ENCODE measurements at places on chromosomes 5 and 9. TPM values are rescaled to one million over a fixed set of nuclear protein-coding genes. Genes with fewer than 3 reads are reported as not detected.

GRCh38 chr9:87534957-87535356 is 37.3 kb downstream of the DAPK1 start:
- DNase-seq: no peak

- no peak for DNase-seq
These were observed 23.0 kb downstream of the ARHGEF37 start for GRCh38 chr5:149604321-149604720.

GRCh38 chr9:116337015-116337414 is 183.4 kb downstream of the PAPPA start:
- DNase-seq: no peak

DNA sequence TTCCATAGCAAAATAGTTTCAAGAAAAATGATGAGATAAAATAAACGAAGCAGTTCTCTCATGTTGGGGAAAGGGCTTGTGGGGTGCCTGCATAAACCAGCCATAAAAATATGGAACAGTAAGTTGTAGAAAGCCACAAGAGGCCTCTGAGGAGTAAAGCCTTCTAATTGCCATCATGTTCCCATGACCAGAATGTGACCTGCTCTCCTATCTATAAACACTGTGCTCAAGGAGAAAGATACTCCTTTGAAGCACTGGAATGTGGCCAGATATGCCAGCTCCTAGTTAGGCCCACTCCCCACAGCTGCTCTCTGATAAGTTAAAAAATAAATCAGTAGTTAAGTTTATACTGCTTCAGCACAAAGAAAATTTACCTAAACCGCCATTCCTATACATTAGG is 65.8 kb downstream of the SETX start:
- no peak for DNase-seq

DNA sequence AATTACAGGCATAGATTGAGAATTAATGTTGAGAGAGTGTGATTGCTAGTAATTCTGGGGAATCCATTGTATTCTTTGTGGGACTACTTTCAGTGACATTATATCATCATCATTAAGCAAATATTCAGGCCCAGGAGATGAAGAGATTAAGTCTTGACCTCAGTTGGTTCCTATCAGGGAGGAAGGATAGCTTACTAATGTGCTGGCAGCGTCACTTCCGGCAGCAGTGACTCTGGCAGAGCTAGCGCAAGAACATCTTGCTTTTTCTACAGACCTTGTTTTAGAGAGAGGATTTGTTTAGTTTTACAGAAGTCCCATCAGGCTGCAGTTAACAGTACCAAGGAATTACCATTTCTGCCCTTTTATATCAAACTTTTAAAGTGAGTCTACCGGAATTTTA is 20.3 kb downstream of the OSTF1 start:
- DNase-seq: no peak

- DNase-seq: no peak
These were observed 25.3 kb downstream of the UBAP1 start for GRCh38 chr9:34203992-34204635.

GRCh38 chr5:56876327-56876726 is 33.1 kb upstream of the SETD9 start:
- no peak for DNase-seq

DNA sequence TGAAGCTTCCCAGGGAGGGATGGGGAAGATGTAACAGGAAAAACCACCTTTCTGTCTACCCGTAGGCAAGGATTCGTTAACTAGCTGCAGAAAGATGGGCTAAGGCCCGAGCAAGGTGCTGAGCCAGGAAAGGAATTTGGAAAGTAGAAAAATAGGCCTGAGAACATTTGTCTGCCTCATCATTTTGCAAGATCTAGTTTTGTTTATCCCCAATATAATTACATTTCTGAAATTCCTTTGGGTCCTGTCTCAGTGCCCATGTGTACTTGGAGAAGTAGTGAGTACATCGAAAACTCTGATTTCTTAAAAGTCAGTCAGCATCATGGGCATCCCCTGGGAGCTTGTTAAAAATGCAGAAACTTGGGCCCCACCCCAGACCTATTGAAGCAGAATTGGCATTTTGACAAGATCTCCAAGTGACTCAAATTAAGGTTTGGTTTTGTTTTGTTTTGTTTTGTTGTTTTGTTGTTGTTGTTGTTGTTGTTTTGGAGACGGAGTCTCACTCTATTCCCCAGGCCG is 52.1 kb upstream of the CEMIP2 start:
- no peak for DNase-seq

DNA sequence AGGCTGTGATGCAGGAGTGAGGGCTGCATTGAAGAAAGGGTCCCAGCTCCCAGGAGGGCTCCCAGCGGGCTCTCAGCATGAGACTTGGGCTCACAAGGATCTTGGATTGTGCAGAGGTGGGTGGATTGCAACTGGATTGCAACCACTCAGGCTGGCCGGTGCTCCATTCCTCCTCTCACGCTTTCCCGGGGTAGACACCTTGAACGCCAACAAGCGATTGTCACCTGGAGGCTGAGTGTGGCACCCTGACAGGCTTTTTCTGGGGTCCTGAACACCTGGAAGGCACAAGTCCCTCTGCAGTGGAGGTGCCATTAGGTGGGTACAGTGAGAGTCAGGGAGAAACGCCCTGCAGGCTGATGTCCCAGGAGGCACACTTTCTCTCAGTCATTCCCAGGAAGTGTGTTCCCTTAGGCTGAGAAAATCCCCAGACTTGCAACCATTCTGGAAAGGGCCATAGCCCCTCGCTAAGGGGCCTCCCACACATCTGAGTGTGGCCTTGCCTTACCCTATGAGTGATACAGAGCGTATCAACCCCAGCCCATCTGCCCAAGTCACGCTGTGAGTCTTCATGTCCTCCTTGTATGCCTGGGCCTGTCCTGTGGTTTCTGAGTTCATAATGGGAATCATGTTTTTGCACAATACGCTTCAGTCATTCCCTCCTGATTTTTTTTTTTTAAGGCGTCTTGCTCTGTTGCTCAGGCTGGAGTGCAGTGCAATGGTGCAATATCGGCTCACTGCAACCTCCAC is 488.1 kb downstream of the IRX1 start:
- no peak for DNase-seq

DNA sequence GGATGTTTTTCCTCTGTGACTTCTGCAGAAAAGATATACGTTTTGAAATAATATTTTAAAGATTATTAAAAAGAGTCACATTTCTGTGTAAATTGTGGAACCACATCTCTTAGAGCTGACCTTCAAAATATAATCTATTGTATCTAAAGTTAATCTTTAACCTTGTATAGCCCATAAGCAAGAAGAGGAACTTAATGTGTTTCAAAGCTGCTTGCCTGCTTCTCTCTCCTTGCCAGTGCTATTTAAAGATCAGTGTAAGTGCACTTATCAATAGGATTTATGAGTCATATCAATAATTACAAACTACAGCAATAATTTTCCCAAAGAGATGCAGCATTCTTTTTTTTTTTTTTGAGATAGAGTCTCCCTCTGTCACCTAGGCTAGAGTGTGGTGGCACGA is 29.4 kb upstream of the GDA start:
- DNase-seq: no peak

DNA sequence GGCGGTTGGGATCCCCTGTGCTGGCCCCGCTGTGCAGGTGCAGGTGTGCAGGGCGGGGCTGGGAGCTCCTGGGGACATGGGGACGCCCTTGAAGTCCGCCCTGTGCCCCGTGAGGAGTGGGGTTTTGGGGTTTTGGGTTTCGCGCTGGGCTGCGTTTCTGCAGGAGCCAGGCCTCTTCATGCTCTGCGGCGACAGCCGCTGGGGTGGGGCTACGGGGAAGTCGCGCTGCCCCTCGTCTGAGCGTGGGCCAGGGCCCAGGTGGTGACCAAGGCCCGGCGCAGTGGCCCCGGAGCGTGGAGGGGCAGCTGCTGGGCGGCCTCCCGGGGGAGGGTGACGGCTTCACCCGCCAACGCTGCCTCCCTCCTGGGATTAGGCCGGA is 47.8 kb upstream of the IRX4 start:
- no peak for DNase-seq

- DNase-seq: no peak
These were observed 12.0 kb downstream of the PBX3 start for GRCh38 chr9:125758986-125759763.

GRCh38 chr5:54794135-54794975 is 191.0 kb downstream of the ESM1 start:
- DNase-seq: no peak

DNA sequence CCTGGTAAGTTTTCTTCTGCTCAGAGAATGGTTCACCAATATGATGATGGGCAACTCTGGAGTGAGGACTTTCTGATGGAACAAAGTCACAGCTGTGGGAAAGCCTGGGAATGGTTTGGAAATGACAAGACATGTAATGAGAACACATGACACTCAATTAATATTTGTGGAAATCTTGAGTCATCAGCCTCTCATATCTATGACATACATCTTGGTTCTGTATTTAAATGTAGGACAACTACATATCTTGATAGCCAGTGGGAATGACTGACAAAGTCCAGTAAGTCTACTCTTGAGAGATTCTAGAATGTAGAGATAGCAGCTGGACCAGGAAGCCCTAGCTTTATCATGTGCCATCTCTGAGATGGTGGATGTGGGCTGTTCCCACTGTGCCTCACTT is 85.5 kb downstream of the PALM2AKAP2 start:
- DNase-seq: no peak

DNA sequence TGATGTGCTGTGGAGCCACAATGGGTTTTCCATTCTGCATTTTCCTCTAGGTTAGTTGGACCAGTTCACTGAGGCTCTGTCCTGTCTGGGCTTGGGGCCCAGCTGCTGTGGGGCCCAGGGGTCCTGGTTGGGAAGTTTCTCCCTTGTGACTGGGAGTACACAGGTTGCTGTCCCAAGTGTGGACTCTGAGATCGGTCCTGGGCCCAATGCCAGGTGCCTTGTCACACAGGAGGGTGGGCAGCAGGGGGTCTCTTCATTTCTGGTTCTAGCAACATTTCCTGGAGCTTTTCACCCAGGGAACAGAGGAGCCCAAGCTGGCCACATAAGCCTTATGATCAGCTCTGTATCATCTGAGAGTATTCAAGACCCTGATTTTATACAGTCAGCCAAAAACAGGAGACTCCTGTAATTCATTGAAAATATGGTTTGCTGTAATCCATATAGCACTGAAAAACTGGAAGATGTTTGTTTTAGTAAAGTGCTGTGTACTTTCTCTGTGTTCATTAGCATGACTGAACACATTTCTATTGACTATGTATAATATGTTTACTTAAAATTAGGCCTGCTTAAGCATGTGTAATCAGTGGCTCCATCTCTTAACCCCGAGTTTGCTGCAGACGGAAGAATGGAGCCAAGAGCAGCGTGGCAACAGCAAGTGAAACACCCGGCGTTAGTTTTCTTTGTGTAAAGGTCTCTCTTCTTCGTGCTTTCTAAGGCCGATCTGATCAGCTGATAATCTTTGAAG is 62.5 kb downstream of the MVB12B start:
- DNase-seq: no peak

GRCh38 chr5:117999939-118000549 is 988.3 kb downstream of the DTWD2 start:
- DNase-seq: no peak

- DNase-seq: no peak
These were observed 229.0 kb downstream of the ARL15 start for GRCh38 chr5:54081415-54081814.

DNA sequence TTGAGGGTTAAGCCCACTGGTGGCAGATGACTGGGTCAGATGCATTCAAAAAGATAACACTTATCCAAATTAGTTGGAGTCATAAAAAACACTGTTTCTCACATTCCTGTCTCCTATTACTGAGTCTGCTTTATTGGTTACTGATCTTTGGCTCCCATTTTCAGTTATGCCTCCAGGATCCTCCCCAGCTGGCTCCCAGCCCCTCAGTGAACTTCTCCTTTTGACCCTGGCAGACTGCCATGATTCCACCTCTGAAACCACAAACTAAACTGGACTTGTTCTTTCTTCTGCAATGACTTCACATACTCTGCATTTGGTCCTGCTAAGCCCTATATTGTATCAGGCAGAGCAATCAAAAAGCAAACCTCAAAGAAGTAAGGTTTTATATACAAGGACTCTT is 860.8 kb upstream of the DMAC1 start:
- DNase-seq: no peak

- no peak for DNase-seq
These were observed 24.8 kb upstream of the TOMM5 start for GRCh38 chr9:37617161-37617560.

- no peak for DNase-seq
These were observed 195.9 kb downstream of the ASTN2 start for GRCh38 chr9:117218951-117219350.

- DNase-seq: no peak
These were observed 16.6 kb downstream of the SPTLC1 start for GRCh38 chr9:92098638-92099037.

GRCh38 chr9:105441616-105442160 is 6.1 kb upstream of the FSD1L start:
- no peak for DNase-seq

GRCh38 chr9:77750284-77750683 is 102.2 kb upstream of the GNA14 start:
- no peak for DNase-seq

DNA sequence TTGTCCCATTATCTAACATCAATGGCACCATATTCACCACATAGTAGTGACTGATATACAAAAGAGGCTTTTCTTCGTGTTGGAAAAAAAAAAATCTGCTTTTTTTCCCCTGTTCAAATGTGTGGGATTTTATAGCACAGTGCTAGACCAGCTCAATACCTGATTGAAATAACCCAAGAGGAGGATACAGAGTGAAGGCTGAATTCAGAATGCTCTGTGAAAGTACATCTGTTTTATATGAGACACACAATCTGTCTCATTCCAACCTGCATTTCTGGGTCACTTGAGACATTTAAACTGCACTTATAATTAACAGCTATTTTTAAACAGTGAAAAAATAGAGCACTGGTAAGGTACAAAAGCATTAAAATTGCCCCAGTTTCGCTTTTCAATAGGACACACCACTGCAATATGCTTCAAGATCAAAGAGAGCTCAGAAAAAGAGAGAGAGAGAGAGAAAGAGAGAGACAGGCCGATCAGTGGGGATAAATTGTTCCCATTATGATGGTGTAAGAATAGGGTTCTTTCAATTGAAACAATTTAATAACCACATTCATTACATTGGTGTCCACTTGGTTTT is 179.3 kb downstream of the NR2F1-AS1 start:
- no peak for DNase-seq

The SLC6A18 gene
- not detected for total RNA-seq

The HSPA9 gene
- 245 TPM for total RNA-seq

The SLC9A3 gene
- total RNA-seq: 3.7 TPM

The CCDC69 gene
- total RNA-seq: 24.6 TPM

The TRIM36 gene
- 2.3 TPM for total RNA-seq

The C9orf50 gene
- not detected for total RNA-seq

The ANP32B gene
- total RNA-seq: 47.3 TPM

The TMEM252 gene
- not detected for total RNA-seq

The TAF11L5 gene
- total RNA-seq: not detected

Data from suprapubic skin (tissue), 4 donors.